Suppressor macrophage treated with lipopolysaccharide for 1 hour (primary cell): ENCODE measurements at places on chromosomes 2 and 18.

DNA sequence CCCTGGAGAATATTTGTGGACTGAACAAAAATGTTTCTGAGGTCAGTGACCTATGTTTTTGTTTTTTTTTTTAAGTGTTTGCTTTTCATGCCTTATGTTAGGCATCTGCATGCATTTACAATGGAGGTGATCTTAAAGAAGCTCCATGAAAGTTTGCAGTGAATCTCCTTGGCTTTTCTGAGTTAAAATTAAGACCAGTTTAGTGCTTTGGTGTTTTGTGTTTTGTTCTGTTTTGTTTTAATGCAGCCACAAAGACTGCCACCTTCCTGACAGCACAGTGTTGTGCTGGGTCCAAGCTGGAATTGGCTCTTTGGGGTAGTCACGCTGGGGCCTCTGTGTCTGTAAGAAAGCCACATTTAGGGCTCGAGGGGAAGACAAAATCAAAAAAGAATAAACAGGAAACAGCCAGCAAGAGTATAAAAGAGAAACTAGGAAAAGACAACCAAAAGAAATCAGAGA, 396.2 kb downstream of the ARHGAP15 start:
- no peak for DNase-seq

DNA sequence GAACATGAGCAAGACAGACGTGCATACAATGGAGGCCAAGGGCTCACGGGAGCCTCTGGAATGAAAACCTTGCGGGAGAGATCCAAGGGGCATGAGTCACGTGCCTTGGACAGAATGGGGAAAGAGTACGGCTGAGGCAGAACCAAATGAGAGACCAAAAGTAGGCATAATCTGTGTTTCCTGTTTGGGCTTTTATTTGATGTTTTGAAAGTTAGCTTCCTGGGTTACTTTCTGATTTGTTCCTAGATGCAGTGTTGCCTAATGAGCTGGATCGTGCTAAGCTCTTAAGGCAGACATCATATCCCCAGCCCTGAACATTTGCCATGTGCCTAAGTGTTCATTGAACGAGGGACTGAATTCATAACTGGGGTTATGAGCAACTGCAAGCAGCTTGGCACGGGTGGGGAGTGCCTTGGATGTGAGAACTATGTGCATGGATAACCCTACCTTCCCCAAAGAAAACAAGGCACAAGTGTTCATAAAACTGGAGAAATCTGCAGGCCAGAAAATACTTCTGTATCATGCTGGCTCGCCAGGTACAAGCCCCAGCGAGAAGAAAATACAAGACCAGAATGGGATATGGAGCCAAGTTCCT, 60.3 kb upstream of the RPL31 start:
- no peak for DNase-seq

GRCh38 chr2:77190721-77191346, 331.3 kb downstream of the LRRTM4 start:
- no peak for DNase-seq

DNA sequence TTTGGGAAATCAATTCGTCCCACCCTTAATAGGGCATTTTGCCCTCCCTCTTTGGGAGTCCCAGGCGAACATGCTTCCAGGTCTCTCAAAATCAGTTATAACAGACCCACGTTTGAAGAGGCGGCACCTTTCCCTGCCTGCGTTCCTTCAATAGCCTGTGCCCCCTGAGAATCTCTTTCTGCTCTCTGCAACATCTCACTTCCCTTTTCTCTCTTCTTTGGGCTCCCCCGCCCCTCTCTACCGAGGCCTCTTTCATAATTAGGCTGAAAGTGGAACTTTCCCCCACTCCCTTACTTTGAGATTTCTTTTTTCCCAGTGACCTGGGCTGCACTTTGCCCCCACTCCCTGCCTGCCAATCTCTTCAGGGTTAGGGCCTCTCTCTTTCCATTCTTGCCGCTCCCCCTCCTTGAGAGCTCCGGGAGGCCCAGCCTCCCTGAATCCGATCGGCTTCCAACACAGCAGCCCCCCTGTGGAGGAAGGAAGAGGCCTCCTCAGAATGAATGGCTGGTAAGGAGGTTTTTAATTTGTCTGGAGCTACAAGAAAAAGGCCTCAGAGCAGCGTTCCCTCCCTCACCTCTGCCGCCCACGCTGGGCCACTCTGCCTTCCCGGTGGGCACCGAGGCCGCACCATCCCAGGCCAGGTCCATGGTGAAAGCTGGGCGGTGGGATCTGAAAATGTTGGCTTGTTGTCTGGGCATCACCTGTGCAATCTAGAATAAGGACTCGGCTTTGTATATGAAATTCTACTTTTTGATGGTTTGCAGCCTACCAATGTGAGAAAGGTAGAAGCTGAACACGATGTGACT, 162.6 kb upstream of the SIX3 start:
- DNase-seq: peak; percentile 78

DNA sequence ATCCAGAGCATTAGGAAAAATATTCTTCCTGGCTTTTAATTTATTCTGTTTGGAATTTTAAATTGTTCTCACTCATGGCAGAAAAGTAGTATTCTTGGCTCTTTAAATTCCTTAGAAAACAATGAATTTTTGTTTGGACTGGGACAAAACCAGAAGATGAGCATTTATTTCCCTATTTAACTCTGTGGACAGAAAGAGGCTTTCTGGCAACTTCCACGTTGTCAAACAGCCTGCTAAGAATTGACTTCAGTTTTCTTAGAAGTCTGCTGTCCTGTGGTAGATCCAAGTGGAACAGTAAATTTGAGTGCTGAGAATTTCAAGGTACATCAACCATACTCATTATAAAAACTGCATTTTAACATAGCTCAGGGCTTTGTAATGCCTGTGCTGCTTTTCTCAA, 83.8 kb downstream of the MGAT5 start:
- DNase-seq: no peak

DNA sequence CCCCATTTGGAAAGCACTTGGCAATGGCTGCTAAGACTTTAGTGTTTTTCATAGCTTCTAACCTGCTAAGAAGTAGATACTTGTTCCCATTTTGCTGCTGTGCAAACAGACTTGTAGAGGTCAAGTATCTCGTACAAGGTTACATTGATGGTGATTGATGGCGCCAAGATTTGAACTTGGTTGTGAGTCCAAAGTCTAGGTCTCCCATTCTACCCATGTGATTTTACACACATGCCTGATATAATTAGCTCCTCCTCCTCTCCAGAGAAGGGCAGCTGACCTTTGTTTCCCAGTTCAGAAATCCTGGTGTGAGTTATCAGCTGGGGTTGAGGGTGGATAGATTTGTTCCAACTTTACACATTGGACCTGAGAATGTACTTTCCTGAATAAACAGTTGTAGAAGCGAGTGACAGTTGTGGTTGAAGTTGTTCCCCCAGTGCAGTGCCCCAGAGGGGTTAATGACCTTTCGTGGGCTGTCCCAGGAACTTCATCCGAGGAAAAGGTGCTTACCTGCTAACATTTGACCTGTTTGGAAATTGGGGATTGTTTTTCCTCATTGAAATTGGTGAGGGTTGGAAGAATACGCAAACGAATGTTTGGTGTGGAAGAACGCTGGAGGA, 10.4 kb downstream of the TCF7L1 start:
- no peak for DNase-seq
